Stimulated activated CD4-positive, alpha-beta T cell treated with anti-CD3 and anti-CD28 coated beads, Interleukin-1b, Interleukin-23, amount 100 ng/mL, for 48 hours (primary cell): ENCODE measurements at places on chromosomes 7 and 10.

GRCh38 chr10:98367604-98368451 is 47.2 kb downstream of the PYROXD2 start:
- no peak for DNase-seq

GRCh38 chr10:54666192-54666591 is 134.8 kb downstream of the PCDH15 start:
- no peak for DNase-seq

GRCh38 chr10:26739071-26739631 is 41.6 kb downstream of the PDSS1 start:
- DNase-seq = peak; percentile 61

- no peak for DNase-seq
Measured at GRCh38 chr7:78033410-78033809, 234.8 kb downstream of the PHTF2 start.

DNA sequence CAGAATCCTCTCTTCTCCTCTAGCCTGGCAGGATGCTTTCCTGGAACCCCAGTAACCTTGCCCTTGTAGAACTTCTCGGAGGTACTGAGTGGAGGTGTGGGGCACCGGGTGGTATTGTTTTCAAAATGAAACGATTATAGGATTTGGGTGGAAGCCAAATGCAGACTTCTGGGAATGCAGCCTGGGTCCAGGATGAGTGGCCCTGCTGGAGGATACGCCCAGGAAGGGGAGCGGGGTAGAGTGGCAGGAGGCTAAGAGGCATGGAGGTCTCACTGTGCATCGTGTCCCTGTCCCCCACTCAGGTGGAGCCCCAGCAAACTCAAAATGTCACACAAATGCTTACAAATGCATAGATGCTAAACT is 109.1 kb upstream of the PPIF start:
- no peak for DNase-seq

DNA sequence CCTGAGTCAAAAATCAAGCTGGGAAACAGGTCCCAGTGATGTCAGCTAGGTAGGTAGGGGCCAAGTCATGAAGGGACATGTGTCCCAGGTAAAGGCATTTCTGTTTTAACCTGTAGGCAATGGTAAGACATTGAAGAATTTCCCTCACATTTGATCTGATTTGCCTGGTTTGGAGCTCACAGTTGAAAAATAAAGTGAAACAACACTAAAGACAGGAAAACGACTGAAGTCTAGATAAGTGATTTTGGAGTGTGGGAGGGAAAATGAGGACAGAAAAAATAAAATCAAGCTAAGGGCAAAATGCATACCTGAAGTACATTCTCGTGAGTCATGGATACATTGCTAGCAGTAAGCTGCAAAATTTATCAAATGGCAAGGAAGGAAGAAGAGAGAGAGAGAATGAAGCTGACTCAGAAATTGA is 169.9 kb downstream of the SKIDA1 start:
- no peak for DNase-seq

DNA sequence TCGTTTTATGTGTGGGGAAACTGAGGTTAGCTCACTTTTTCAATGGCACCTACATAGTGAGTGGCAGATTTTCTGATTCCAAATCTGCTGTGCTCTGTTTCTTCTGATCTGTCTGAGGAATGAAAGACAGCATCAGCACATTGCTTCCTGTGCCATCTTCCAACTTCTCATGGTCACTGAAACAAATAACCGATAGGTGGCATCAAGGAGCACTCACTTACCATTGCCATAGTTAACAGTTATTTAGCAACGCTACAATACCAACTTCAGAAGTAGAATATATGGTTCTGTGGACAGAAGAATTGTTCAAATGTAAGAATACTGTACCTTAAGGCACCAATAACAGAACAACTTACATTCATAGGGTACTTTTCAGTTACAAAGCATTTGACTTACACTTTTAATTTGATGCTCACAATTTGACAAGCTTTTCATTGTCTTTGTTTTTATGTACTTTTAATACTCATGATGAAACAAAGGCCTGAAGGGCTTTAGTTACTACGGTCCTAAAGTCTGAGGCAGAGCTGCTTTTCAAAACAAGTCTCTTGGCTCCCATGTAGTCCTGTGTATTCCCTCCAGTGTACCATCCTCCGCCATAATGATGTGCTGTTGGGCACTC is 228.9 kb upstream of the TCF7L2 start:
- DNase-seq = no peak

DNA sequence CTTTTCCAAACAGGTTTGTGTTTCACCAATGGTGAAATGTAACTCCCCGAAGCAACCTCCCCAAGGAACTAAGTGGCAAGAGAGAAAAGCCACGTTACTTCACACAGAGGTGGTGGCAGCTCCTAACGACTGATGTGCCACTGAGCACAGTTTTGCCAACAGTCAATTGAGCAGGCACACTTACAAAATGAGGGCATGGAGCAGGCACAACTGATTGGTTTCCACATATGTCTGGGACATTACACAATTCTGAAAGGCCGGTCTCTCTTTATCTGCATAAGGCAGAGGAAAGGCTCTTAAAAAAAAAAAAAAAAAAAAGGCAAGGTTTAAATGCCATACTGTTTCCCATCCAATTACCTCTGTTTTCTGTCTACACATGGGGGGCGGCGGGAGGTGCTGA is 86.7 kb downstream of the GFRA1 start:
- DNase-seq = no peak
